ENCODE measurements at places on chromosomes 13 and 19. TPM values are rescaled to one million over a fixed set of nuclear protein-coding genes. Genes with fewer than 3 reads are reported as not detected.

LGALS4 gene
- 2,847 TPM for total RNA-seq

C19orf67 gene
- total RNA-seq = not detected

SKA3 gene
- 6.6 TPM for total RNA-seq

DNA sequence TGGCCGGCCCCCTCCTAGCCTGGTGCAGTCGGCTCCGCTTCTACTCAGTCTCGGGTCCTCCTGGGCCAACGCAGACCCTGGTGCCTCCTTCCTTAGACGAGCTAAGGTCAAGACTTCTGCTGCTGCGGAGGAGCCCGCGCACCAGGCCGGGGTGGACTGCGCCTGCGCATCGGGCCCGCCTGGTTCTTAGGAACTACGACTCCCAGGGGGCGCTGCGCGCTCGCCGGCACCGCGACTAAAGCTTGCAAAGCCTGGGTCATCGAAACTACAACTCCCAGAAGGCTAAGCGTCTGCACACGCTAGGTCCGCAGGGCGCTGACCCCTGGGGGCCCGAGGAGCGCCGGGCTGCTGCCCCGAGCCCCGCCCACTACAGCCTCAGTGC lies at the start of gene ZNF835:
TSS of gene ZNF835 (minus strand) at position 145 of the 382 bp plus-strand sequence. CDS start 6,559 bp downstream, outside the sequence.
- peak; percentile 96 for DNase-seq
- H3K27me3 ChIP-seq = no peaks in the 10 kb centered on the region
- peak within 1 kb of the TSS; percentile 63 for H3K4me3 ChIP-seq
- no peak within 1 kb of the TSS for H3K27ac ChIP-seq

- no peaks in the 10 kb centered on the region for H3K27me3 ChIP-seq
- H3K4me3 ChIP-seq = no peak overlapping the region
- no peaks in the 10 kb centered on the region for H3K36me3 ChIP-seq
These were observed 128.3 kb upstream of the FRY start for GRCh38 chr13:31903111-31903815.

DNA sequence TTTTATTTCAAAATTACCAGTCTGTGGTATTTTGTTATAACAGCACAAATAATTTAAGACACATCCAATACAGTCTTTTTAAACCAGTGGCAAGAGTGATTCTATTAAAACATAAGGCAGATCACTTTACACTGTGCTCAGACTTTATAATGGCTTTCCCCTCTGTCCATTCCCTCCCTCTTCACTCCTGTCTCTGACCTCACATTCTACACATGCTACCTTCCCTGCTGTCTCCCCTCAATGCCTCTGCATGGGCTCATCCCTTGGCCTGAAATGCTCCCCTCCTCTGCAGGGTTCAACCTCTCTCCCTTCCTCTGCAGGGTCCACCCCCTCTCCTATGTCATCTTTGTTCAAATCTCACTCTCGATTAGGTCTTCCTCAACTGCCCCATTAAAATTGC lies 170.8 kb downstream of the LHFPL6 start:
- H3K4me3 ChIP-seq = no peak overlapping the region
- no peaks in the 10 kb centered on the region for H3K36me3 ChIP-seq
- DNase-seq = no peak
- H3K4me1 ChIP-seq = no peaks in the 10 kb centered on the region

DNA sequence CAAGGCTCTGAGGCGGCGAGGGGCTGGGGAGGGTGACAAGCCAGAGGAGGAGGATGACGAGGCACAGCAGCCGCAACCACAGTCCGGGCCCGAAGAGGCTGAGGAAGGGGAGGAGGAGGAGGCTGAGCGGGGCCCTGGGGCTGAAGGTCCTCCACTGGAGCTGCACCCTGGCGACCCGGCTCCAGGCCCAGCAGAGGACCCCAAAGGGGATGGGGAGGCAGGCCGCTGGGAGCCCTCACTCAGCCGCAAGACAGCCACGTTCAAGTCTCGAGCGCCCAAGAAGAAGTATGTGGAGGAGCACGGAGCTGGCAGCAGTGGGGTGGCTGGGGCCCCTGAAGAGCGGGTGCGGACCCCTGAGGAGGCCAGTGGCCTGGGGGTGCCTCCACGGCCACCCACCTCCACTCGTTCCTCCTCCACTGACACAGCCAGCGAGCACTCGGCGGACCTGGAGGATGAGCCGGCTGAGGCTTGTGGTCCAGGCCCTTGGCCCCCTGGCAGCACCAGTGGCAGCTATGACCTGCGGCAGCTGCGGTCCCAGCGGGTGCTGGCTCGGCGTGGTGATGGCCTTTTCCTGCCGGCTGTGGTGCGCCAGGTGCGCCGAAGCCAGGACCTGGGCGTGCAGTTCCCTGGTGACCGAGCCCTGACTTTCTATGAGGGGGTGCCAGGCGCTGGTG lies 2.9 kb downstream of the CIC start:
- H3K27ac ChIP-seq = no peak overlapping the region
- H3K36me3 ChIP-seq = no peaks in the 10 kb centered on the region
- H3K4me1 ChIP-seq = peaks cover 20% of the 10 kb centered on the region
- H3K27me3 ChIP-seq = no peaks in the 10 kb centered on the region
- DNase-seq = no peak

DNA sequence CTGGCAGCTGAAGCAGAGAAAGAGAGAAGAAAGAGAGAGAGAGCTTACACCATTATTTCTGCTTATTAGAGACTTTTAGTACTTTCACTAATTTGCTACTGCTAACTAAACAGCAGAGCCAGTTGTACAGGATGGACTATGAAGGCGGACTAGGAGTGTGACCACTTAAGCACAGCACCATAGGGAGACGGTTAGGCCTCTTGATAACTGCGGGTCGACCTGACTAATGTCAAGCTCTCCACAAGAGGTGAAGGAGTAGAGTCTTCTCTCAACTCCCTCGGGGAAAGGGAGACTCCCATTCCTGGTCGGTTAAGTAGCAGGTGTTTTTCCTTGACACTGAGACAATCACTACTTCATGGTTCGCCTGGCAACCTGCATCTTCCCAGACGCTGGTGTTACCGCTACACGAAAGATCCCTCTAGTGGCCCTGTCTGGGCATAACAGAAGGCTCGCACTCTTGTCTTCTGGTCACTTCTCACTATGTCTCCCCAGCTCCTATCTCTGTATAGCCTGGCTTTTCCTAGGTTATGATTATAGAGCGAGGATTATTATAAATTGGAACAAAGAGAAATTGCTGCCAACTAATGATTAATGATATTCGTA lies 5.3 kb upstream of the PSG7 start:
- no peak for DNase-seq
- H3K27me3 ChIP-seq = no peaks in the 10 kb centered on the region
- no peak overlapping the region for H3K4me3 ChIP-seq
- H3K36me3 ChIP-seq = no peaks in the 10 kb centered on the region
- no peaks in the 10 kb centered on the region for H3K4me1 ChIP-seq

- H3K27ac ChIP-seq = no peak overlapping the region
- no peaks in the 10 kb centered on the region for H3K36me3 ChIP-seq
- no peaks in the 10 kb centered on the region for H3K4me1 ChIP-seq
- no peaks in the 10 kb centered on the region for H3K27me3 ChIP-seq
These were observed 101.0 kb upstream of the SPRY2 start for GRCh38 chr13:80441968-80442367.

DNA sequence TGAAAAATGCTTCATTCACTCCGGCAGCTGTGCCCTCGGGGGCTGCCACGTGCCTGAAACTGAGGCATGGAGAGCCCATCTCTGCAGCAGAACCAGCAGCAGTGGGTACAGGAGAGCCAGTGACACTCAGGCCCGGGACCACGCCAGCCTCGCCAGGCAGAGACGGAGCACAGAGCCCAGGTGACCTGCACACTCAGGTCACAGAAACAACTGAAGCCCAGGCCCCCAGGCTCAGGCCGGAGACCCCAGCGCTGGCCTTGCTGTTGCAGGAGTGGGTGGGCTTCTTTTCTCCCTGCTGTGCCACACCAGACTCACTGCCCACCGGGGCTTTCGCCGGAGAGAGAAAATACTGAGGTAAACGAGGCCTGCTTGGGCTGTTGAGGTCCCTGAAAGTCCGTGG lies 117.3 kb downstream of the SOX1 start:
- DNase-seq = no peak
- H3K27me3 ChIP-seq = no peaks in the 10 kb centered on the region
- H3K27ac ChIP-seq = no peak overlapping the region
- no peaks in the 10 kb centered on the region for H3K4me1 ChIP-seq
- H3K4me3 ChIP-seq = no peak overlapping the region

- no peak overlapping the region for H3K4me3 ChIP-seq
- no peaks in the 10 kb centered on the region for H3K4me1 ChIP-seq
- DNase-seq = no peak
These were observed 208.3 kb upstream of the STARD13 start for GRCh38 chr13:33493672-33494365.

DNA sequence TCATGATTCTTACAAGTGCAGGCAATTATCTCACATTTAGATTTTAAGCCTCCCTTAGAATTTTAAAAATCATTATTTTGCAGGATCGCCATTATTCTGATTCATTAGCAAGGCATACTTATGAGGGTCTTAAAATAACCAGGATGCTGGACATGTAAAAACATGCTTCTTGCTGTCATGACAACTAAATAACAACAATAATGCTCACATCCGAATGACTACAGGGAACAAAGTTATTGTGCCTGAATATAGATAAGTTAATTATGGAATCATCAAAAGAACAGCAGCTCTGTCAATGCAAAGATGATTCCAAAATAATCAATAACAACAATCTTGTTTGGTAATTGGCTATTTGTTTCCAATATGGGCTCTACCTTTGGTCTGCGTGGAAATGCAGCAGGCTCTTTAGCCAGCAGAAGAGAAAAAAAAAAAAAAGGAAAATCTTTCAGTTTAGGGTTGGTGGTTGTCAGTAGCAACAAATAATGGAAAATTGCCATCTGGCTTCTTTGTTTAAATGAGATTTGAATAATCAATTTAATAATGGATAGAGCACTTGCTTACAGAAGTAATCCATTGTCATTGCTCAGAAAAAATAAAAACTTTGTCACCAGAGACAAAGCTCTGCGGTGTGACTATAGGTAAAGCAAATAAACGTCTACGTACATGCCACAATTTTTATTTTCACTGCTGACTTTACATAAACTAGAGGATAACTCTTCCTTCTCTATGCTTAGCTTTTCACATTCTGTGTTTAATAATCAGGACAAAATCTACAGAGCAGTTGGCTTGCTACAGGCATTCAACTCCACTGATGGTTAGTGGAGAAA lies 468.9 kb upstream of the TSHZ3 start:
- no peak overlapping the region for H3K4me3 ChIP-seq
- no peak overlapping the region for H3K27ac ChIP-seq
- no peaks in the 10 kb centered on the region for H3K4me1 ChIP-seq
- no peaks in the 10 kb centered on the region for H3K27me3 ChIP-seq

DNA sequence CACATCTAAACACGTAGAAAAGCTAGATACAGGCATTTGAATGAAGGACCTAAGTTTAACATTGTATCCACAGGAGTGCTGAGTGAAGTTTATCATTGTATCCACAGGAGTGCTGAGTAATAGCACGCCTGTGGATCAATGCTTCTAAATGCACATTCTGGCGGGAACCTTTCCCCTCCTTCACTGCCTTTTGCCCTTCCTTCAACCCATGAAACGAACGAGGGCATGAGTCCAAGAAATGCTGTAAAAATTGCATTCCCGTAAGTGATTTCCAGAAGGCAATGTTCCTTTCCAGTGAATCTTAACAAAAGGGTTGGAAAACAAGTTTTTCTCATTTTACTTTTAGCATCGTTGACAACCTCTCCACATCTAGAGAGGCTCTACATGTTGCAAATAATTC lies 88.1 kb downstream of the ZDHHC20 start:
- no peak overlapping the region for H3K27ac ChIP-seq
- no peaks in the 10 kb centered on the region for H3K27me3 ChIP-seq
- H3K4me1 ChIP-seq = no peaks in the 10 kb centered on the region
- no peak for DNase-seq
- H3K4me3 ChIP-seq = no peak overlapping the region

DNA sequence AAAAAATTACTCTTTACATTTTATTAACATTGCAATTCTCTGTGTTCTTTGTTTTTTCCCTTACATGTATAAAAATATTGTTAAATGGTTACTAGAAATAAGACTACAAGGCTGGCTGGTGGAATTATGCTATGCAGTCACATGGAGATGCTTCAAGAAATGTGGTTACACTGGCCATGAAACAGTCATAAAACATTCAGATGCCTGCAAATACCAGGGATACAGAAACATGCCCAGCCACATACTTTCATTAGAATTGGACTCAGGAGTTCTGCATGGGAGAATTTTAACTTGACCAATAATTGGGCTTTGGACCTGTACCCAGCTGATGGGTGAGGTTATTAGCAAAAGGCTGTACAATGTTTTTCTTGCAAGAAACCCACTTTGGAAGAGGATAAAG lies 1407.7 kb upstream of the SLC10A2 start:
- DNase-seq = no peak
- H3K27me3 ChIP-seq = no peaks in the 10 kb centered on the region
- no peaks in the 10 kb centered on the region for H3K4me1 ChIP-seq
- H3K27ac ChIP-seq = no peak overlapping the region

DNA sequence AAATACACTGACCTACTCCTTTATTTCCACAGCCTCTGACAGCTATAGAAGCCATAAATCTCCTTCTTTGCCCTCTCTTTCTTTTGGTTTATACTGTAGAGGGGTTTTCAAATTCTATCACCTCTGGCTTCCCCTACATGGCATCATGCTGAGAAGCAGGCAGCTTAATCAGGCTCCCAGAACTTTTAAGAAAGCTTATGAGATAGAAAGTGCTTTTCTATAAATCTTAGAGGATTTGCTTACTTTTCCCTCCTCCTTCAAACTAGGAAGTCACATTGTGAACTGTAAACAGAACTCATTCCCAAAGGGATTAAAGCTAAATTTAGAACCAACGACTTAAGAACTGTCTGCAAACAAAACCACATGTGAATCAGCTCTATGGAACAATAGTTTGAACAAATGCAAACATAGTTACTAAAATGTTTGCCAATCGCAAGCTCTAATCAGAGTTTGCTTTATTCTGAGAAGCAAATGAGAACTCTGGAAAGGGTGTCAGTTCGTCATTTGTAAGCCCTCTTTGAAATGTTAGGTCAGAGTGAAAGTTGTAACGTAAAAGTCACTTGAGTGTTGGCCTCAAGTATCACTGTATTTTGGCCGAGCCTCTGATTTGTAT lies 344.1 kb downstream of the RFC3 start:
- H3K4me1 ChIP-seq = no peaks in the 10 kb centered on the region
- H3K27me3 ChIP-seq = no peaks in the 10 kb centered on the region
- H3K36me3 ChIP-seq = no peaks in the 10 kb centered on the region
- no peak for DNase-seq
- H3K4me3 ChIP-seq = no peak overlapping the region

DNA sequence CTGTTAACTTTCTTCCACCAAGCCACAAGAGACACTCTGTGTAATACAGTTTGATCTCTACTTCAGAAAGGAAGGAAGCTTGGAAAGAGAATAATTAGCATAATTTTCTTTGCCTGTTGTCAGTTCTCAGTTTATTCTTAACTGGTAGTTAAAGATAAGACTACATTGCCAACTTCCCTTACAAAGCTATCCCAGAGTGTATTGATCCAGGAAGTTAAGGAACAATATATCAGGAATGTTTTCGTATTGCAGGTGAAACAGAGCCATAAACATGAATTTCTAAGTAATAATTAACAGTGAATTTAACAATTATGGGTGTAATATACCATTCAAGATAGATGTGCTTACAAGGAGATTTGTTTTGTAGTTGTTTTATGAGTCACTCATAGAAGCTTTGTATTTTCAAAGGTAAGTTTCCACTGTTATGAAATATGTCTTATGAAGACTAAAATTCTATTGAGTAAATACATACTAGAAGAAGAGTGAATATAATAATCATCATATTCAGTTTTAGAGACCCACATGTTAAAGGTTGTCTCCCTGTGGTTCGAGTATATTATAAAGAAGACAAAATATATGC lies 88.4 kb upstream of the KLF5 start:
- H3K4me3 ChIP-seq = no peak overlapping the region
- no peaks in the 10 kb centered on the region for H3K4me1 ChIP-seq
- H3K27ac ChIP-seq = peak overlapping the region; percentile 64
- no peaks in the 10 kb centered on the region for H3K36me3 ChIP-seq
- DNase-seq = no peak

Data from Peyer's patch (tissue), 4 donors.